ENCODE measurements at places on chromosomes 16 and 17.

DNA sequence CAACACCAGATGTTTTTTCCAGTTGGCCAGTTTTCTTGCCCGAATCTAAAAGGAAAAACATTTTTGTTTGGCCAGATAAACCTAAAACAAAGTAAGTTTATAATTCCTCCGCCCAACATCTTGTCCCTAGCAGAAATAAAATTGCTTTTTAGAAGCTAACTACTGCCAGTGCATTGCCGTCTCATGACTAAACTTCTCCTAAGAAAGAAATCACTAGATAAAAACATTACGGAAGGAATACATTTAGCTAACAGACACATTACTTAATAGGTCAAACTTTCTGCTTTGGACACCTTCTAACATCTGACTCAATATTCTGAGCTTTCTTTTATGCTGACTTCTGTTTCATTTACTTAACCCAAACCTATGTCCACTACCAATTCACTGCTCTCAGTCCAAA lies 36.2 kb downstream of the FBXL20 start:
- no peak for DNase-seq

GRCh38 chr16:80836846-80837245 lies 32.4 kb upstream of the CDYL2 start:
- no peak for DNase-seq

DNA sequence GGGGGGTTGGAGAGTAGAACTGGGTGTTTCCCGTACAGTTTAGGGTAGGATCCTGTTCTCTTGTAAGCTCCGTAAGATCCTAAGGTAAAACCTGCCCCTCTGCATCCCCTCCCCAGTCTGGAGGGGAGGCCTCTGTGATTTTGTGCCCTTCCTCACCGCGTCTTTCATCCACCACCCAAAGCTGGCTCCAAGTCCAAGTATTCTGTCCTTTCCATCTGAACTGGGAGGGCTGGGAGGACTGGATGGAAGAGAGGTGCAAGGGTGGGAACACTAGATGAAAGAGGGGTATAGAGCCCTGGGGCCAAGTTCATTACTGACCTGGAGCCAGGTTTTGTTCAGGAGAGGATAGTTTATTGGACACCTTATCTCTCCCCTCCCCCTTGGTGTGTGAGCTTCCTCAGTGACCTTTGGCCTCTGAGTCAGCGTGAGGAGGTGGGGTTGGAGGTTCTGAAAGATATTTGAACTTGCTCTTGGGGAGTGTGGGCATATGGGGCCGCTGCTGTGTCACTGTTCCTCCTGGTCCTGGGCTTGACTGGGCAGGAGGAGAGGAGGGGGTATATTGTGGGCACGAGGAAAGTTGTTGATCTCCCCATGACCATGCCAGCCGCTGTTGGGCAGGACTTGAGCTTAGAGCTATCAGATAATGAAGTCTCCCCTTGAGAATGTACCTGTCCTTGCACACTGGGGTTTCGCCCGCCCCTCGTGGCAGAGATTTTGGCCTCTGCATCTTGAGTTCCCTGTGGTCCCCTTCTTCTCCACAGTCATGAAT lies 1.6 kb downstream of the LASP1 start:
- no peak for DNase-seq

GRCh38 chr16:48353565-48354163 lies 31.5 kb downstream of the SIAH1 start:
- DNase-seq = peak; percentile 29

DNA sequence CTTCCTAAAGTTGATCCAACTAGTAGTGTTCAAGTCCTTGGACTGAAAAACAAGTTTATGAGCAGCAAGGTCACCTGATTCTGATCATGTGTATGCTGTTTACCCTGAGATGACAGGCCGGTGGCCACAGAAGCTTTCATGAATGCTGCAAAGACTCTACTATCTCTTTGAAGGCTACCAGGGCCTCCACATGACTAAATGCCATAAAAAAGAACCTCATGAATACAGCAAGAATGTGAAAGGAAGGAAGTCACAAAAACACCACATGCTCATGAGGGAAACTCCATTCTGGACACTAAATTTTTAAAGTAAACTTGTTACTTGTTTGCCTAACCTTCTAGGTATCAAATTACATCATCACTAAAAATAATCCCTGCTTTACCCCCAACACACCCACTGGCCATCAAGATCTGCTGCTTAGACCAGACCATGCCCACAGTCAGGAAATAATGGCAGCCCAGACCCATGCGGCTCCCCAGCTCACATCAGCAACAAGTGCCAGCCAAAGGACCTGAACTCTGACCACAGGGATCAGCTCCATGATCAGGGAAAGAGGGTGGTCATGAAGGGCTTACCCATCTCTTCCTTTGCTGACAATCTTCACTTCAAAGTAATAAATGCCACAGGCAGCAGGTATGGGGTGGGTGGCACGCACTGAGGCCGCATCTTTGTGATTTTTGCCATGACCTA lies 1.4 kb downstream of the RANBP10 start:
- DNase-seq = no peak

- DNase-seq = no peak
Measured at GRCh38 chr16:22681554-22682291, 132.2 kb upstream of the HS3ST2 start.

- DNase-seq = no peak
Measured at GRCh38 chr17:36072431-36073121, 8.5 kb downstream of the CCL18 start.

- DNase-seq = no peak
Measured at GRCh38 chr17:76378548-76379274, 5.7 kb upstream of the SPHK1 start.

GRCh38 chr16:80210787-80211186 lies 330.0 kb upstream of the DYNLRB2 start:
- DNase-seq = no peak

GRCh38 chr16:89383095-89384003 lies 107.0 kb downstream of the ANKRD11 start:
- no peak for DNase-seq

- no peak for DNase-seq
Measured at GRCh38 chr17:2137342-2138098, 82.6 kb downstream of the HIC1 start.

DNA sequence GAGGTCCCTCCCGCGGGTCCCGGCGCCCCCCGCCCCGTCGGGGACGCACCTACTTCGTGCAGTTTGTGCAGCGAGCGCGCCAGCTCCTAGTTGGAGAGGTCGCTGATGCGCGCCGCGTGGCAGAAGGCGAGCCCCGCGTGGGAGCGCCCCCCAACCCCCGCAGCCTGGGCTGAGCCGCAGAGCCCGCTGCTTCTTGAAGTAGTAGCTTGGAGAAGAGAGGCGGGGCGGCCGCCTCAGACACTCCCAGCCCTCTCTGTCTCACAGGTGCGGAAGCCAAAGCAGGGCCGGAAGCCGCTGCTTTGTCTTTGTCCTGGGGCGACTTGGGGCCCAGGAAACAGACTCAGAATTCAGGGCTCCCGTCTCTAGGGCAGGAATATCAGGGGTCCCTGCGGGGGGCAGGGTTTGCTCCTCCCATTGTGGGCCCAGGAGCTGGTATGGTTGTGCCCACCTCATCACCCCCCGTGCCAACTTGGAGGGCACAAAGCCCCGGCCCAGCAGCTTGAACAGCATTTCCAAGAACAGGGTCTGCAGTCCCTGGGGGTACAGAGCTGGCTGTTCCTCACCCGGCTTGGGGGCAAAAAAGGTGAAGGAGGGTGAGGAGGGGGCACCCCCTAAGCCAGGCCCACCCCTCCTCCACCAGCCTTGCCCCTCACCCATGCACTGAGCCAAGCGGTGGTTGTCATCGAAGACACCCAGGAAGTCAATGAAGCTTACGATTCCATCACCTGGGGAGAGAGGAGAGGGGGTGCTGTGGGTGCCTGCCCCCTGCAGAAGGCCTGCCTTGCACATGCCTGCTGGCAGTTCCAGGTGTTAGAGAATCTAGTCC lies 13.5 kb downstream of the SPATA32 start:
- no peak for DNase-seq

GRCh38 chr16:21001262-21001661 lies 100.7 kb downstream of the LYRM1 start:
- no peak for DNase-seq

DNA sequence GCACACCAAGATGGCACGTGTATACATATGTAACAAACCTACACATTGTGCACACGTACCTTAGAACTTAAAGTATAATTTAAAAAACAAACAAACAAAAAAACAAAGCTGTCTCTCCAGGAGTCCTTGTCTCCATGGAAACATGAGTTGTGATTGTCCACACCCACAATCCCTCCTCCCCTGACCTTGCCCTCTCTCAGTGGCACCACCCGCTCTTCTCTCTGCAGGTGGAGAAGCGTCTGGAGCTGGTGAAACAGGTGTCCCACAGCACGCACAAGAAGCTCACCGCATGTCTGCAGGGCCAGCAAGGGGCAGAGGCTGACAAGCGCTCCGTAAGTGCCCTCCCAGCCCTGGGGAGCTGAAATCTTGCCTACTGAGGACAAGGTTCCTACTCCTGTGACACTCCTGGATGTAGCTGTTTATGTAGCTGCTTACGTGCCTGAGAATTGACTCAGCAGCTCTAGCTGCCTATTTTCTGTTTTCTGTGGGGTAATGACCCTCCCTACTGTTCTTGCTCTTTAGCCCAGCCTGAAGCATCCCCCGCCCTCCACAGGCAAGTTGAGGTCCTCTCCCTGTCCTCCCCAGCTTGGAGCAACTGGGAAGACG lies 107.0 kb downstream of the ARHGAP44 start:
- DNase-seq = no peak

- DNase-seq = no peak
Measured at GRCh38 chr17:47719411-47720152, 13.5 kb upstream of the TBX21 start.

GRCh38 chr16:8929086-8929748 lies 34.5 kb downstream of the USP7 start:
- no peak for DNase-seq

GRCh38 chr16:64312980-64313379 lies 808.9 kb downstream of the CDH11 start:
- DNase-seq = no peak

DNA sequence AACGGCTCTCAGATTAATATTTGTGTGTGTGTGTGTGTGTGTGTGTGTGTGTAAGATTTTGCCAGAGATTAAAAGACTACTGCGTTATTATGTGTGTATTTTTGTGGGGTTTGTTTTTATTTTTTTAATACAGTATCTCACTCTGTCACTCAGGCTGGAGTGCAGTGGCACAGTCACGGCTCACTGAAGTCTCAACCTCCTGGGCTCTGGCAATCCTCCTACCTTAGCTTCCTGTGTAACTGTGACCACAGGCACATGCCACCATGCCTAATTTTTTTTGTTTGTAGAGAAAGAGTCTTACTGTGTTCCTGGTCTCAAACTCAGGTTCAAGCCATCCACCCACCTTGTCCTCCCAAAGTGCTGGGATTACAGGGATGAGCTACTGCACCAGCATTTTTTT lies 87.2 kb downstream of the CYB561 start:
- no peak for DNase-seq

DNA sequence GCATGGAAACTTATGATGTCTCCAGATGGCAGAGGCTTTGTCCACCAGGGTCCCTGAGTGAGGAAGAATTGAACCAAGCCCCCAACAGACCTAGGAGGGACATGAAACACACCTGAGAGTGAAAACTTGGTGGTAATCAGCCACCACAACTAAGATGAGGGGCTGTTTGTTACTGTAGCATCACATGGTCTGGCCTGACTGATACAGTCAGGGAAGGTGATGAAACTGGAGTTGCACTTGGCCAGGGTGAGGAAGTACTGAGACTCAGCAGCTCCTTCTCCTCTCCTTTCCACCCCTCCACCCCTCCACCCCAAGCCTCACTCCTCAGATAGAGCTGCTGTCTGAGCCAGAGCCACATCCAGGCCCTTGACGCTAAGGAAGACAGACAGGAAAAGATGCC lies 37.2 kb downstream of the C16orf82 start:
- DNase-seq = no peak

GRCh38 chr16:17571499-17572093 lies 100.8 kb upstream of the XYLT1 start:
- DNase-seq = no peak

DNA sequence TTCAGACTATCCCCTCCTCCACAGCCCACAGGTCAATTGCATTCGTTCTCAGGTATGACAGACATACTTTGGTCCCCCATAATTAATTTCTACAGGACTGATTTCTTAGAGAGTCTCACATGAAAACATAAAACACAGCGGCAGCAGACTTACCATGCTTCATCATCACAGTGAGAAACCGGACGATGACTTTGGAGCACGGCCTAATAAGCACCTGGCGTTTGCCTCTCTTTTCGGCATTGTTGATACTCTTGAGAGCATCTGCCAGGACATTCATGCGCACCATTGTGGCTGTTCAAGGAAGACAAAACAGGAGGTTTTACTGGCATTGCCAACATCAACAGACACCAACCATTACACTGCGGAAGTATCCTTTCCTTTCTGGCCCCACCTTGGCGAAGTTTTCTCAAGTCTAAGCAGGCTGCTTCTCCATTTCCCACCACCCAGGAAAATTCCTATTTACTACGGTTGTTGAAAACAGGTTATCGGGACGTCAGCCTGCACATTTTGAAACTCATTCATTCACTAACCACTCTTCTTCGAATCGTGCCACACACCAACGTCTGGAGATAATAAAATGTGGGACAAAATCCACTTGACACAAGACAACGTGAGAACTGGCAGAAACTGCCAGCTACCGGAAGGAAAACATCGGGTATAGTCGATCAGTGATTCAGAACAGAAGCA lies 1.2 kb downstream of the RPS15A start:
- DNase-seq = no peak

- DNase-seq = no peak
Measured at GRCh38 chr17:73228748-73229236, 32.9 kb downstream of the CPSF4L start.

DNA sequence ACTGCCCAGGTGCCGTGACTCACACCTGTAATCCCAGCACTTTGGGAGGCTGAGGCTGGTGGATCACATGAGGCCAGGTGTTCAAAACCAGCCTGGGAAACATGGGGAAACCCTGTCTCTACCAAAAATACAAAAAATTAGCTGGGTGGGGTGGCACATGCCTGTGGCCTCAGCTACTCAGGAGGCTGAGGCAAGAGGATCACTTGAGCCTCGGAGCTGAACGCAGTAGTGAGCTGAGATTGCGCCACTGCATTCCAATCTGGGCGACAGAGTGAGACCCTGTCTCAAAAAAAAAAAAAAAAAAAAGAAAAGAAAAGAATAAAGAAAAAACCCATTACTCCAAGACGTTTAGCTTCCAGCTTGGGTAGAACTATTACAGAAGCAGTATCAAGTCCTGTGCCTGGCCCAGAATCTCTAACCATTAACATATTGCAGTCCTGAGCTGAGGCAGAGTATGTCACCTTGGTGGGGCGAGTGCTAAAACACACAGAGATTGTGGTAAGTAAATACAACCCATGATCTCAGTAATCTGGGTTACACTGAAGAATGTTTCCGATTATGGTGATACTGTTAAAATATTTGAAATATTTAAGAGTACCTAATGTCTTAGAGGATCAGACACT lies 23.2 kb upstream of the CFAP20 start:
- no peak for DNase-seq

DNA sequence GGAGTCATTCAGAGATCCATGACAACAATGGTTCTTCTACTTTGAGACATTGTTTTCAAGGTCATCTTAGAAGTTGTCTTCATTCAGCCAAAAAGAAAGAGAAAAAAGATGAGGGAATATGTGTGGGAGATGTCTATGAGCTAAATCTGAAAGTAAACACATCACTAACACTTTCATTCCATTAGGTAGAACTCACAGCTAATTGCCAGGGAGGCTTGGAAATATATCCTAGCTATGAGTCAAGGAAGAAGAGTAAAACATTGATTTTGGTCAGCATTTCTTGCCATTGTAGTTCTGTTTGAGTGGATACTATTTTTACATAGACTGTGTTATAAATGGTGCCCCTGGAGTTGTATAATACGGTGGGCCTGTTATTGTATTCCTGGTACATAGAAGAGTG lies 316.4 kb upstream of the MYOCD start:
- DNase-seq = no peak
